CD4-positive, alpha-beta T cell (primary cell): ENCODE measurements at places on chromosomes 7 and 10. TPM values are rescaled to one million over a fixed set of nuclear protein-coding genes. Genes with fewer than 3 reads are reported as not detected.
A peak's percentile ranks its signal among the peaks of the same experiment; 100 is the strongest.

GRCh38 chr7:107045195-107045960 lies 873 bp downstream of the PRKAR2B start:
- no peak overlapping the region for H3K27ac ChIP-seq
- peak overlapping the region; percentile 60 for H3K4me3 ChIP-seq
- H3K36me3 ChIP-seq = no peaks in the 10 kb centered on the region
- peaks cover 10% of the 10 kb centered on the region for H3K4me1 ChIP-seq
- H3K27me3 ChIP-seq = peaks cover 12% of the 10 kb centered on the region

DNA sequence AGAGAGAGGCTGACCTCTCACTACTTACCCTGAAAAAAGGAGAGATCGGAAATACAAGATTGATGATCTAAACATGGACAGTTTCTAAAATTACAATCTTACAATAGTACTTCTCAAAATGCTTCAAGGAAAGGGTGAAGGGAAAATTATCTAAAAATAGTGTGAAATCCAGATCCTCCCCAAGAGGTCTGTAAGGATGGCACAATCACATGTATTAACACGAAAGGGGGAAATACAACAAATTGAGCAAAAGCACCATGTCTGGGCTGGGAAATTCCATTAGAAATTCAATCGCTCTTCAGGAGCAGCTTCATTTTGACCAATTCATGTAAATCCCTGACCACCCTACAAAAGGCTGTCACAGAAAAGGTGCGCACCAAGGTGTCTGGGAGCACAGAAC lies 67.0 kb downstream of the PKD1L1 start:
- no peak overlapping the region for H3K27ac ChIP-seq
- no peak for DNase-seq
- H3K27me3 ChIP-seq = no peaks in the 10 kb centered on the region
- H3K4me3 ChIP-seq = no peak overlapping the region

- H3K4me1 ChIP-seq = peaks cover 7% of the 10 kb centered on the region
- H3K36me3 ChIP-seq = no peaks in the 10 kb centered on the region
- no peak overlapping the region for H3K27ac ChIP-seq
- no peak for DNase-seq
- no peaks in the 10 kb centered on the region for H3K27me3 ChIP-seq
Measured at GRCh38 chr7:39644170-39644569, 20.8 kb downstream of the RALA start.

- DNase-seq = no peak
- no peaks in the 10 kb centered on the region for H3K4me1 ChIP-seq
- H3K36me3 ChIP-seq = peaks cover 16% of the 10 kb centered on the region
- no peak overlapping the region for H3K27ac ChIP-seq
- H3K27me3 ChIP-seq = no peaks in the 10 kb centered on the region
Measured at GRCh38 chr7:133941496-133941895, 185.6 kb upstream of the LRGUK start.

DNA sequence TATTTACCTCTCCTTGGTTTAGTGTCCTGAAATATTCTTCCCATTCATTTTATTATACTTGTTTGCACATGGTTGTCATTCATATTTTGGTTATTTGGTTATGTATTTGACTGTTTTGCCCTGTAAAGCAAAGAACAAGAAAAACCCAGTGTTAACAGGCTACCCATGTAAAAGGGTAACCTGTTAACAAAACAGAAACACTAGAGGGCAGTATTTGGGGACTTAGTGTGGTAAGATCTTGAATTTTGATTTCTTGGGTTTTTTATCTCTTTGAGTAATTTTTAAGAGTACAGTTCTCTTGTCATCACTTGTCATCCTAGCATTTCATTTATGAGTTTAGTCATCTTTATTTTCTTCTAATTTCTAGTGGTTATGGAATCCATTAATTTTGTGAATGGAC lies 51.3 kb downstream of the POLL start:
- H3K27ac ChIP-seq = no peak overlapping the region
- H3K4me1 ChIP-seq = no peaks in the 10 kb centered on the region
- H3K4me3 ChIP-seq = no peak overlapping the region
- peak; percentile 54 for DNase-seq
- H3K36me3 ChIP-seq = peaks cover 43% of the 10 kb centered on the region
- H3K27me3 ChIP-seq = no peaks in the 10 kb centered on the region

- no peaks in the 10 kb centered on the region for H3K4me1 ChIP-seq
- H3K27me3 ChIP-seq = peaks cover 3% of the 10 kb centered on the region
- H3K36me3 ChIP-seq = no peaks in the 10 kb centered on the region
- DNase-seq = no peak
Measured at GRCh38 chr10:22043327-22043633, 39.8 kb upstream of the DNAJC1 start.

DNA sequence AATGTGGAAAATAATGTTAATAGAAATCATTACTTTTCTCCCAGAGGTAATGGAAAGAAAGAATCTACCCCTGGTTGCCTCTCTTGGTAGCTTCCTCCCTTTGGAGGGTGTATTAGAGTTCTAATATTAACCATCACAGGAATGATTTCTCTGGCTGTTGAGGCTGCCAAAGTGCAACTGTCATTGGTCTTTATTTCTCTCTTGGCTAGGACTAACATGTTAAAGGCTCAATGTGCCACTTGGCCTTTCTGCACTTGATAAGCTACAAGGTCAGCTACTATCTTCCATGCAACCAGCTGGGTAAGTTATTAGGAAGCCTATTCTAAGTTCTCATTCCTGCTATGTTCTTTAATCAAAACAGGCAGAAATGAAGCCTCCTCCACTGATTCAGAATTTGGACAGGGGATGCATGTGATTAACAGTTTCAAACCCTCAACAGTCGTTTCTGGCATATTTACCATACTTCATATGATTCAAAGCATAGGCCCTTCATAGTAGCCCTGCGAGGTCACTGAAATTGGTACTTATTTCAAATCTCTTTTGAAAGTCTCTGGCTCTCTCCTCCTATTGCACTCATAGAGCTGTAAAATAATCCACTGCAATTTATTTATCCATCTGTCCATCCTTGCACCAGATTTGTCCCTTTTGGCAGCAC lies 645.0 kb downstream of the SORCS1 start:
- DNase-seq = no peak
- no peaks in the 10 kb centered on the region for H3K4me1 ChIP-seq
- no peak overlapping the region for H3K4me3 ChIP-seq
- no peaks in the 10 kb centered on the region for H3K27me3 ChIP-seq
- no peak overlapping the region for H3K27ac ChIP-seq
- H3K36me3 ChIP-seq = no peaks in the 10 kb centered on the region

DNA sequence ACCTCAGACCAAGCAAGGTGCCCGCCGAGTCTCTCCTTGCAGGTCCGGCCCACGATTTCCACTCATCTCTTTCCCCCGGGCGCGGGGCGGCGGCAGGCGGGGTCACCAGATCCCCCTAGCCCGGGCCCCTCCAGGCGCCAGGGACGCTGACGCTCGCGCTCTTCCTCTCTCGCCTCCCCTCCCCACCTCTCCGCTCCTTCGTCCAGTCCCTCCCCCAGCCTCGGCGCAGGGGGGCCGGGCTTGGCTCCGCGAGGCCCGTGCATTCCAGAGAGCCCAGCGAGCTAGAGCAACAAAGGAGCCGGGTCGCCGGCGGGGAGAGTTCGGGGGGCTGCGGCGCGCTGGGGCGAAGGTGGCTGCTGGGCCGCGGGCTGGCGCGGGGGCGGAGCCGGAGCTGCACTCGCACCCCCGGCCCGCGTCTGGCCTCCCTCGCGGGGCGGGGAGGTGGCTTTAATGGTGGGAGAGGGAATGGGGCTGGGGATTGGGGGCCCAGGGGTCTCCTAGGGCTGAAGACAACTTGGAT lies at the start of gene SMO:
TSS of gene SMO (plus strand) at position 262 of the 520 bp plus-strand sequence. CDS start 519 bp downstream, outside the sequence.
- peaks cover 13% of the 10 kb centered on the region for H3K4me1 ChIP-seq
- H3K27me3 ChIP-seq = peaks cover 25% of the 10 kb centered on the region
- no peak for DNase-seq

The NOD1 gene
- 11.6 TPM for total RNA-seq

DNA sequence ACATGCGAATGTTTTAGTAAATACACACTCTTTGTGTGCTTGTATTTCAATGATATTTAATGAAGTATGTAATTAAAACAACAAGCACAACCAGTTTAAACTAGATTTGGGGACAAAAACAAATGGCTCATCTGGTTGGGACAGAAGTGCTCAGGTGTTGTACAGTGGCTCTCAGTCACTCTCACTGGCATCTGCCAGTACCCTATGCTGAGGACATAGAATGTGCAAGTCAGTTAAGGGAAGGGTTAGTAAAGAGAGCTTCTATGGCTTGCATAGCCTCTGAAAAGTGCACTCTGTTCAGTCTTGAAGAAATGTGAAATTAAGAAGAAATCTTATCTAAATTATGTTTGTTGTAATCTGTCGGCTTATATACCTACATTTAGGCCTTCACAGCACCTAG lies 183.0 kb downstream of the LRRC4 start:
- no peak overlapping the region for H3K27ac ChIP-seq
- H3K36me3 ChIP-seq = peaks cover 24% of the 10 kb centered on the region
- no peaks in the 10 kb centered on the region for H3K4me1 ChIP-seq
- H3K4me3 ChIP-seq = no peak overlapping the region

GRCh38 chr7:127683776-127684681 lies 32.0 kb downstream of the SND1 start:
- no peak overlapping the region for H3K27ac ChIP-seq
- no peak overlapping the region for H3K4me3 ChIP-seq
- no peak for DNase-seq
- H3K36me3 ChIP-seq = peaks cover 27% of the 10 kb centered on the region
- H3K27me3 ChIP-seq = no peaks in the 10 kb centered on the region

The AGR2 gene
- total RNA-seq = not detected

- H3K4me1 ChIP-seq = peaks cover 9% of the 10 kb centered on the region
- no peak for DNase-seq
- no peak overlapping the region for H3K4me3 ChIP-seq
- H3K36me3 ChIP-seq = no peaks in the 10 kb centered on the region
- peaks cover 3% of the 10 kb centered on the region for H3K27me3 ChIP-seq
- H3K27ac ChIP-seq = no peak overlapping the region
Measured at GRCh38 chr7:159115601-159116501, 28.8 kb downstream of the VIPR2 start.

GRCh38 chr10:43891241-43891640 lies 242.6 kb upstream of the ZNF32 start:
- peaks cover 4% of the 10 kb centered on the region for H3K27me3 ChIP-seq
- no peak overlapping the region for H3K4me3 ChIP-seq
- DNase-seq = no peak
- no peak overlapping the region for H3K27ac ChIP-seq
- H3K36me3 ChIP-seq = no peaks in the 10 kb centered on the region

- no peak for DNase-seq
- no peaks in the 10 kb centered on the region for H3K36me3 ChIP-seq
- no peak overlapping the region for H3K4me3 ChIP-seq
- no peaks in the 10 kb centered on the region for H3K27me3 ChIP-seq
- no peak overlapping the region for H3K27ac ChIP-seq
Measured at GRCh38 chr10:13272164-13272571, 27.7 kb downstream of the PHYH start.

DNA sequence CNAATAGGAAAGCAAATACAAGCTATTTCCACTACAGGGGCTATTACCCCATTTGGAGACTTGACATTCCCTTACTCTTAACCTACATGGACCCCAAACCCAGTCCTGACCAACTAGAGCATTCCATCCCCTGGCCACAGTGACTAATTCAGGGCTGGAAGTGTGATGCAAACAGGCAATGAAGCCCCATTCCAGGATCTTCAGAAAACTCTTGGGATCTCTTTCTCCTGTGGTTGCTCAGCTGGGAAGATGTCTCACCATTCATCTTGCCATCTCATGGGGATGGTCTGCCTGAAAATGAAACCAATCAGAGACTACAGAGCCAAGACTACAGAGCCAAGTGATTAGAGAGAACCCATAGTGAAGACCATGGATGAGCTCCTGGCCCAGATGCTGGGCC lies 206.2 kb downstream of the ZNF365 start:
- H3K36me3 ChIP-seq = no peaks in the 10 kb centered on the region
- H3K27ac ChIP-seq = no peak overlapping the region
- H3K27me3 ChIP-seq = no peaks in the 10 kb centered on the region
- no peaks in the 10 kb centered on the region for H3K4me1 ChIP-seq
- no peak for DNase-seq

GRCh38 chr7:92034116-92034515 lies 93.5 kb downstream of the AKAP9 start:
- H3K4me1 ChIP-seq = no peaks in the 10 kb centered on the region
- no peaks in the 10 kb centered on the region for H3K27me3 ChIP-seq
- H3K4me3 ChIP-seq = no peak overlapping the region
- DNase-seq = no peak

DNA sequence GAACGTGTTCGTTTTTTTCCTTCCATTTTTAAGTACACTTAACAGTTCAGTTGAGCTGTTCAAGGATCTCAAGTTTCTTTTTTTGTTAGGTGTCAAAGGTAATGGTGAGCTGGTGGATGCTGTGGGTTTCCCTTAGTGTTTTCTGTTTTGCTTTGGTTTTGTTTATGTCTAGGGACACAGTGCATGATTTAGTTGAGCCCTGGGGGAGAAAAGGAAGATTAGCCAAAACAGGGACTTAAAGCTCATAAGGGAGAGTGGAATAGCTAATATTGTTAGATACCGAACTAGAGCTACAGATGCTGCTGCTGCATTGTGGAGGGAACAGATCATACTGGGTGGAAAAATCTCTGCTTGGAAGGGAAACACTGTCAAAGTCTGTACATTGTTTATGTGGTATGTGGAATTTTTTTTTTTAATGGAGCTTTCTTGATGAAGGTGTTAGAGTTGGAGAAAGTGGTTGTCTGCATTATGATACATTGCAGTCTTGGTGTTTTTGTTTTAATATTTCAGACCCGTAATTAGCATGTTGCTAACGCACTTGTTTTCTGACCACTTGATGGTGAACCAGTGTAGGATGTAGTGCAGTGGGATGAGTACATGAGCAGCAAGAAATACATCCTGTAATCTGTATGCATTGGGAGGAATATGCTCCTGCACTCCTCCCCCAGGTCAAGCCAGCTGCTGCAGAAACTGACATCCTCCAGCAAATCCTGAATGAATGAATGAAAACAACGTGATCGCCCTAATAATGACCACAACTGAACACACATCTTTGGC lies 2.1 kb downstream of the GLCCI1 start:
- no peak for DNase-seq
- H3K36me3 ChIP-seq = no peaks in the 10 kb centered on the region
- H3K4me3 ChIP-seq = peak overlapping the region; percentile 86
- no peaks in the 10 kb centered on the region for H3K27me3 ChIP-seq

DNA sequence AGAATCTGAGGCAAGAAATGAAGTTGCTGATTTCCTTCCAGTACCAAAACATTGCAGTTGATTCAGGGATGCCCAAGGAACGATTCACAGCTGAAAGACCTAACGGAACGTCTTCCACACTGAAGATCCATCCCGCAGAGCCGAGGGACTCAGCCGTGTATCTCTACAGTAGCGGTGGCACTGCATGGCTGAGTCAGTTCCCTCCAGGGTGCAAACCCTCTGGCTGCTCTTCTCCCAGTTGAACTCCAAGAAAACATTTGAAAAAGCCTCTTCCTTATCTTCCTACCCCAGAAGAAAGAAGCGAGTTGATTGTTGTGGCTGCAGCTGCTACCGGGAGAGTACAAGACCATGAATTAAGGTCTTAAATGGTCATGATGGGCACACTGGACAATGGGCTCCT lies 147.1 kb upstream of the PRSS1 start:
- no peak overlapping the region for H3K27ac ChIP-seq
- no peaks in the 10 kb centered on the region for H3K36me3 ChIP-seq
- H3K27me3 ChIP-seq = no peaks in the 10 kb centered on the region
- no peak overlapping the region for H3K4me3 ChIP-seq
- DNase-seq = no peak

The AVPI1 gene
- total RNA-seq = 11.6 TPM

- H3K4me3 ChIP-seq = no peak overlapping the region
- no peak overlapping the region for H3K27ac ChIP-seq
- no peak for DNase-seq
- H3K36me3 ChIP-seq = no peaks in the 10 kb centered on the region
- H3K27me3 ChIP-seq = no peaks in the 10 kb centered on the region
- H3K4me1 ChIP-seq = no peaks in the 10 kb centered on the region
Measured at GRCh38 chr10:24277277-24277676, 68.3 kb downstream of the KIAA1217 start.

The ARHGEF5 gene
- 7.9 TPM for total RNA-seq

GRCh38 chr10:123778719-123779517 lies 112.7 kb downstream of the CPXM2 start:
- no peak for DNase-seq
- H3K4me3 ChIP-seq = no peak overlapping the region
- H3K4me1 ChIP-seq = no peaks in the 10 kb centered on the region
- H3K27ac ChIP-seq = no peak overlapping the region
- H3K27me3 ChIP-seq = peaks cover 14% of the 10 kb centered on the region
